MV-4-11 (cell line): ENCODE measurements at places on chromosomes 4 and X.

DNA sequence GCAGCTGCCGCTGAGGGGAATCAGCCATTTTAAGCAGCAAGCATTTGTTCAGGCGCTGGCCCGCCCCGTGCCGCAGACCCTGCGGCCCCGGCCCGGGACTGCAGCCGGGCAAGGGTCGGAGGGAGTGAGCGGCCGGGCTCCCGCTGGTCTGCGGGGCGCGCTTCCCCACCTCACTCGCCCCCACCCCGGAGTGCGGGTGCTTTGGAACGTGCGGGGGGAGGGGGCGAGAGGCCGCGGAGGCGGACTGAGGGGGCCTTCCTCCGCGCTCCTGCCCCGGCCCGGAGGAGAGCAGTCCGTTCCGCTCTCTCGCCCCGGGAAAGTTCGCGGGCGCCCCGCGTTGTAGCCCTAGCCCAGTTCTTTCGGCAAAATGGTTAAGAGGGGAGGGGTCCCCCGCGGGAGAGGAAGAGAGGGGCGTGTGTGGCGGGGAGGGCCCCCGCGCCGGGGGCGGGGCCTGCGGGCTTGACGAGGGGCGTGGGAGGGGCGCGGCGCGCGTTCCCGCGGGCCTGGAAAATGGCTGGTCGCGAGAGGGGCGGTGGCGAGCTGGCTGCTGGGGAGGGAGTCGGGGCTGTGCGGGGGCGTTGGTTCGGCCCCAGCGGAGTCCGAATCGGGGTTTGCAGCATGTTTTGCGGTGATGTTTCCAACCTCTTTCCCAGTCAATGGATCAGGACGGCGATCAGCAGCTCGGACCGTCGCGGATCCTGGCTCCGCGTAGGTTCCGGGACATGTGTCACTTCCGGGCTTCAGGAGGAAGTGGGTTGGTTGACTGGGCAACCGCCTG is 942 bp downstream of the ING2 start:
- peak; percentile 89 for DNase-seq

DNA sequence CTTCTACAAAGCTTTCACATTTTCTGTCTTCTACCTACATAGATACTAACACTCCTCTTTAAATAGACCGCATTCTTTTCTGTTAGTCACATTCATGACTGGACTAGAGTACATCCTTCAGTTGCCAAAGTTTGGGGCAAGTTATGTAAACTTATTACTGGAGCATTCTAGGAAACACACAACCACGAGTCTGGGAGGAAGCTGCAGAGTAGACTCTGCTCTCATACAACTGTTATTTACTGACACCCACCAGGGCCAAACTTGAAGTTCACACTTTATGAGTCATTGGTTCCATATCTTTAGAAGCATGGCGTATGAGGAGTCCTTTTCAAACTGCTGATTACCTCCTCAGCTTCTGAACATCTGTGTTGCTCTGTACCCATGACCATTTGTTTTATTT is 87.0 kb downstream of the RNF150 start:
- peak; percentile 85 for DNase-seq

DNA sequence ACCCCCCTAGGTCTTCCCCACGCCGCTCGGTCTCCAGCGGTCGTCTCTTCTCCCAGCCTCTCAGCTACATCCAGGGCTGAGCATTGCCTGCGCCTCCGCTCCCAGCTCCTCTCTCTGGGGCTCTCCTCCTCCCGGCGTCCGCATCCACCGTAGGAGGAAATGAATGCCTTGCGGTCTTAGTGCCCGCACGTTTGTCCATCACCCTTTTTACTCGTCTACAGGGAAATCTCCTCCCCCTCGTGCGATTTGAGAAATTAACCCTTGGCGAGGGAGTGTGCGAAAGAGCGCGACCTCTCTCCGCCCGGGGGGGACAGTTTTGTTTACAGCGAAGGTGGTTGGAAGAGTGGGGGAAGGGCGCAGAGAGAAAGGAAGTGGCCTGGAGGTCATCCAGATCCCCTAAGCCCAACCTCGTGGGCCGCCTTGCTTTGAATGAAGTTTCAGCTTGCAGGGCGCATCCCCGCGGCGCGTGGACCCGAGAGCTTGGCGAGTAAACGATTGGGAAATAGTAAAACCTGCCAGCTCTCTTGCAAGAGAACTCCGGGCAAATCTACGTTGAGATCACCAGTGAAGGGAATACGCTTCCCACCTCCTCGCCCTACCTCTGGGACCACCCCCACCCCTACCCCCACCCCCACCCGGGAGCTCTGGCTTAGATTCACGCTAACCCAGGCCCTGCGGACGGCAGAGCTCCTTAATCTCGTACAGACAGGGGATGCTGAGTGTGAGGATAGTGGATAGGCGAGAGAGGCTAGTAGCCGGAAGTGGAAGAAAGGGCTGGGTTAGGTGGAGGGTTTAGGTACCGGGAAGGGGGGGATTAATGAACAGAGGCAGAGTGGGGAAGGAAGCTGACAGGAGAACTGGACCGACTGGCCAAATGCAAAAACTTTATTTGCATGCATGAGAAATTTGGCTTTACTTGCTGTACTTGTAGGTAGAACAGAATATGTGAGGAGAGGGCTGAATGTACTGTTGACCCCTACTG is at the start of gene ELOVL6:
Gene ELOVL6, minus strand, starts transcription at position 181 of the 982 bp plus-strand sequence. CDS start 280 bp downstream, outside the sequence.
- DNase-seq: peak; percentile 61

GRCh38 chr4:87410679-87411078 is 11.7 kb upstream of the NUDT9 start:
- DNase-seq: no peak

- no peak for DNase-seq
These were observed 234.3 kb downstream of the LAS1L start for GRCh38 chrX:65300104-65300809.

GRCh38 chr4:120082251-120082650 is 15.6 kb upstream of the MAD2L1 start:
- DNase-seq: no peak

DNA sequence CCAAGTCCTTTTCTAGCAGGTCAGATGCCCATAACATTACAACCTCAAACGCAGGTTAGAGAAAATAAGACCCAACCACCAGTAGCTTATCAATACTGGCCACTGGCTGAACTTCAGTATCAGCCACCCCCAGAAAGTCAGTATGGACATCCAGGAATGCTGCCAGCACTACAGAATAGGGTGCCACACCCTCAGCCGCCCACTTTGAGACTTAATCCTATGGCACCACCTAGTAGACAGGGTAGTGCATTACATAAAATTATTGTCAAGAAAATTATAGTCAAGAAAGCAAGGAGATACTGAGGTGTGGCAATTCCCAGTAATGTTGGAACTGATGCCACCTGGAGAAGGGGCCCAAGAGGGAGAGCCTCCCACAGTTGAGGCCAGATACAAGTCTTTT is 19.9 kb upstream of the TRIM61 start:
- peak; percentile 9 for DNase-seq

- DNase-seq: no peak
These were observed 127.1 kb upstream of the ANXA3 start for GRCh38 chr4:78424461-78424860.

DNA sequence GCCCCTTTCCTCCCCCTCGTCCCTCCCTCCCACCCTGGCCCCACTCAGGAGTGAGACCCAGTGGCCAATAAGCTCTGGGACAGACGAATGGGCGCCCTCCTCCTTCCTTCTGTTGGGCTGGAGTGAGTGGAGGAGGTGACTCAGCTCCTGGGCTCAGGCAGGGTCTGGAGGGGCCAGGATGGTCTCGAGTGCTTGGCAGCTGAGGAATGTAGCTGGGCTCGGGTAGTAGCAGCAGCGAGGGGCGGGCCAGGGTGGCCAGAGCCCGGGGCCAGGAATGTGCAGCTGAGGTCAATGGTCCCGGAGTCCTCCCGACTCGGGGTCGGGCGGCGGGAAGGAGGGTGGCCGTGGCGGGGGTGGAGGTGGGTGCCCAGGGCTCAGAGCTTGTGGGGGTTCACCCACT is 15.0 kb downstream of the G6PD start:
- DNase-seq: no peak

- DNase-seq: no peak
These were observed 541.1 kb downstream of the RAB28 start for GRCh38 chr4:12943069-12943468.

GRCh38 chrX:77527233-77528001 is 80.2 kb downstream of the FGF16 start:
- DNase-seq: no peak

GRCh38 chrX:17299206-17299605 is 75.8 kb upstream of the NHS start:
- DNase-seq: no peak

GRCh38 chrX:19855700-19856381 is 31.6 kb downstream of the SH3KBP1 start:
- DNase-seq: no peak

DNA sequence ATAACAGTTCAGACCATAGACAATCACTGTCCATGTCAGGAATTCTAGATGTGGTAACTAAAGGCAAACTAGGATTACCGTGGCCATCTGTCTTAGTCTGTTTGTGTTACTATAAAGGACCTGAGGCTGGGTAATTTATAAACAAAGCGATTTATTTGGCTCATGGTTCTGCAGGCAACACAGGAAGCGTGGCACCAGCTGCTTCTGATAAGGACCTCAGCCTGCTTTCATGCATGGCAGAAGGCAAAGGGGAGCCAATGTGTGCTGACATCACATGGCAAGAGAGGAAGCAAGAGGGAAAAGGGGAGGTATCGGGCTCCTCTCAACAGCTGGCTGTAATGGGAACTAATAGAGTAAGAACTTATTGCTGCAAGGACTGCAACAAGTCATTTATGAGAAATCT is 376.7 kb downstream of the GPM6A start:
- no peak for DNase-seq

GRCh38 chr4:144645631-144646522 is at the start of gene HHIP:
Gene HHIP (plus strand): TSS chr4:144646156. CDS start chr4:144646676, 520 bp downstream.
- DNase-seq: no peak

DNA sequence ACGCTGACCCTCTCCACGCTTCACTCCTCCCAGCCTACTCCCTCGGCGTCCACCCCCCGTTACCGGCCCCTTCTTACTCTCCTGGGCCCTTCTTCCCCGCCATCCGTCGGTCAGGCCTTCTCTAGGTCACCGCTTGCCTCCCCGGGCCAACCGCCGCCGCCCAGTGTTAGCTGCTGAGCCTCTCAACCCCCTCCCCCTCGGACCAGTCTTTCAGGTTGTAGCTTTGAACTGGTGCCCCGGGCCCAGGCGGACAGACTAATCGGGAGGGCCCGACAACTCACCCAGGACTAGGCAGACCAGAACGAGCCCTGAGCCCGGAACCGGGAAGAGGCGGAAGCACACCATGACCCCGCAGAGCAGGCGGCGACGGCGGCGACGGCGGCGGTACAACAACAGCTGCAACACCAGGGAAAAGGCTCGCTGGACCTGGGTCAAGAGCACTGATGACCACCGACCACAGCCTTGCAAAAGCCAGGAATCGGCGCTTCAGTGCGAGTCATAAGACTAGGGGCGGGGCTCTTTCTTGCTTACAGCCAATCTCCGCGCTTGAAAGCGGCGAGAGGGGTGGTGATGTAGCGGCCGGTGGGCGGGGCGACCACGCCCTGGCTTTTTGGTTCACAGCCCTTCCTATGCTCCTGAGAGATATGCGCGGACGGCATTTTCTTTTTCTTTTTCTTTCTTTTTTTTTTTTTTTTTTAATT is at the start of gene LAMP2:
Gene LAMP2, minus strand, starts transcription at position 472 of the 701 bp plus-strand sequence. Its CDS starts 127 bp downstream, at position 345.
- DNase-seq: peak; percentile 85

DNA sequence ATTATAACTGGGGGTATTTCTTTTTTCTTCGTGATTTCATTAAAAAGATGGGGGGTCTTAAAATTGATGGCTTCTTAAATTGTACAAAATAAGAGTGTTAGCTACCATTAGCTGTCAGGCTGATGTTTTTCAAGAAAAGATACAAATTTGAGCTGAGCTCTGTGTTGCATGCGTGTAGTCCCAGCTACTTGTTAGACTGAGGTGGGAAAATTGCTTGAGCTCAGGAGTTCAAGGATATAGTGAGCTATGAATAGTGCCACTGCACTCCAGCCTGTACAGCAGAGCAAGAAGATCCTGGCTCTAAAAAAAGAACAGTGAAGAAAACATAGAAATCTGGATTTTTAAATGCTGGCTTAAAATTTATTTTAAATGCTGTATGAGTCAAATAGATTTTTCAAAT is 13.0 kb downstream of the USO1 start:
- no peak for DNase-seq

- no peak for DNase-seq
These were observed 22.0 kb upstream of the PGRMC2 start for GRCh38 chr4:128309585-128309984.

GRCh38 chrX:78822157-78822690 is 74.7 kb downstream of the LPAR4 start:
- DNase-seq: no peak

DNA sequence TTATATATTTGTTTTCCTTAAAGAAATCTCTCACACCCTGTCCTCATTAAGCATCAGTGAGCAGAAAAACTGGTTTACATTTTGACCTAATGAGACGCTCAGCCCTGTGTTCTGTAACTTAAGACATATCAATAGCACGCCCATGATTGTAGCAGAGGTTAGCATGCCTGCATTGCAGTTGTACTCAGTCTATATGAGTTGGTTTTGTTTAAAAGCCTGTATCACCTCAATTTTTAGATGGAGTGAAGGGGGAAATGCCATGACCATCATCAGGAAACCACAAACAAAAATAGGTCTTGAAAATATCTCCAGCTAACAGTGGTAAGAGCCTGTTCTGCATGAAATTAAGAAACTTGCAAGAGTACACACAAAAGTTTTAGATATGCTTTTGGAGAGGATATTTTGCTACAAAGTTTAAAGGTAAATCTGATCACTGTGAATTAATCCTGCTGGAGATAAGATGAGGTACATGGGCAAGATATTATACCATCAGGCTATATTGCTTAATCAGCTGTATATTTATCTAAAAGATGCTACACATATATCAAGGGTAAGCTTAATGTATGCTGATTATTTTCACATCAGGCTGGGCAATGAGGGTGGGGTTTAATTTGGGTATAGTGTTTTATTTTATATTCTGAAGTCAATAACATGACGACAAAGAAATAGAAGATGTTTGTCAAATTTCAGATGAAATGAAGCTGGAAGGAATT is 13.1 kb upstream of the COQ2 start:
- DNase-seq: peak; percentile 47

GRCh38 chr4:88630756-88631155 is 38.5 kb downstream of the HERC3 start:
- DNase-seq: no peak
